Osteoblast (primary cell): ENCODE measurements at places on chromosomes 3 and 15. TPM values are rescaled to one million over a fixed set of nuclear protein-coding genes. Genes with fewer than 3 reads are reported as not detected.
A peak's percentile ranks its signal among the peaks of the same experiment; 100 is the strongest.

The RLBP1 gene
- total RNA-seq: under 0.01 TPM in 2 replicates

The KLHL24 gene
- 142 and 174 TPM in 2 replicates for total RNA-seq

GRCh38 chr3:151107177-151107576 is 21.7 kb downstream of the MED12L start:
- no peak for DNase-seq
- no peaks in the 10 kb centered on the region for H3K36me3 ChIP-seq
- no peak overlapping the region for H3K27ac ChIP-seq
- peaks cover 21% of the 10 kb centered on the region for H3K27me3 ChIP-seq
- H3K4me3 ChIP-seq: no peak overlapping the region

DNA sequence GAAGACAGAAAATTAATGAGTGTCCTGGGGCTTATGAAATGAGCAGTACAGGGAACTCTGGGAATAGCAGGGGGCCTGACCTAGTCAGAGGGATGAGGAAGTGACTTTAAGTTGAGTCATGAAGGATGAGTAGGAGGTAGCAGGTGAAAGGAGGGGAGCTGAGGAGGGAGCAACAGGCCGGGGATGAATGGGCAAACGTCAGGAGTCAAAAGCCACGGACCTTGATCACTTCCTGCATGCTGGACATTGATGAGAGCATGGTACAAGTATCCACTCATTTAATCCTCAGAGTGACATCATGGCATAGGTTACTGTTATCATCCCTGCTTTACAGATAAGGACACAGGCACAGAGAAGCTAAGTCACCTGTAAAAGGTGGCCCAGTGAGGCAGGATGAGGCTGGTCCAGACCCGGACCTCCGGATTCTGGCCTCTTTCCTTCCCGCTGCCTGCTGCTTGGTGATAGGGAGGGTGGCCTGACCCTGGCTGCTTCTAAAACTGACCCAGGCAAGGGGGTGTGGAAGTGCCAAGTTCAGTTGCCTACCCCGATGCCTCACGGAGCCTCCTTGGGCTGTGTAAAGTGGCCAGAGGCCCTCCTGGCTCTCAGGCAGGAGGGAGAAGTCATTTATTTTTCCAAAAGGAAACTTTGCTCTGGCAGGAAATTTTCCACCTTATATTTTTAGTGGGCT is 7.6 kb downstream of the CORO2B start:
- no peak overlapping the region for H3K4me3 ChIP-seq
- no peaks in the 10 kb centered on the region for H3K27me3 ChIP-seq
- H3K27ac ChIP-seq: peak overlapping the region; percentile 53

- H3K27me3 ChIP-seq: no peaks in the 10 kb centered on the region
- H3K4me3 ChIP-seq: no peak overlapping the region
- no peak overlapping the region for H3K27ac ChIP-seq
- no peaks in the 10 kb centered on the region for H3K4me1 ChIP-seq
- DNase-seq: no peak
Observed at GRCh38 chr3:140068494-140069017, 133.6 kb downstream of the CLSTN2 start.

DNA sequence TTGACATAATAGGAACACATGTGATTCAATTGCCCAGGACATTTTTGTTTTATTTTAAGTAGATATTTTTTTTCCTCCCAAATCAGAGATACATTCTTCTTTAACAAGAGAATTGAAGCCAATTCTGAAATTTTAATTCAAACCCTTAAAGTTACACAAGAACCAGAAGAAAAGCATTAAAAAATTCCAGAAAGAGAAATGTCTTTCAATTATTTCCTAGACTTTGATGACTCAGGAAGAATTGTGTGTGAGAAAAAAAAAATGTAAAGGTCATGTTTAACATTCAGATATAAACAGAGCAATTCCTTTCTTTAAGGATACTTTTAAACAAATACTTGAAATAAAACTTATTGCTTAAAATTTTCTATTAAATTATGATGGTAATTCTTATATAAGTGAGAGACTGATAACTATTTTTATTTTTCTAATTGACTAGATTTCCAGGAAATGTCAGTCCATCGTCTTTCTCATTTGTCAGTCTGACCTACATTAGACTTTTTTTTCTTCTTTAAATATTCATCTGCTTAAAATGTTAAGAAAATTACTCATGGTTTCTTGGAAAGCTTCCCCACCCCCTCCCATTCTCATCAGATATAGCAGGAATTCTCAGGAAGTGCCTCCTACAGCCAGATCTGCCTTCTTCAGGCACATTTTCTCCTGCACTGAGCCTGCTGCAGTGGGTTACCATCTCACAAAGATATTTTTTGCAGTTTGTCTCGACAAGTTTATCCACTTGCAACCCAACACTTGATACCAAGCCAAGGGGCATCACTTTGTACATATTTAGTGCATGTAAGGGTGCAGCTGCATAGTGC is 261.8 kb upstream of the CBLB start:
- peaks cover 30% of the 10 kb centered on the region for H3K4me1 ChIP-seq
- no peaks in the 10 kb centered on the region for H3K27me3 ChIP-seq
- H3K36me3 ChIP-seq: no peaks in the 10 kb centered on the region
- peak overlapping the region; percentile 38 for H3K27ac ChIP-seq
- no peak overlapping the region for H3K4me3 ChIP-seq

DNA sequence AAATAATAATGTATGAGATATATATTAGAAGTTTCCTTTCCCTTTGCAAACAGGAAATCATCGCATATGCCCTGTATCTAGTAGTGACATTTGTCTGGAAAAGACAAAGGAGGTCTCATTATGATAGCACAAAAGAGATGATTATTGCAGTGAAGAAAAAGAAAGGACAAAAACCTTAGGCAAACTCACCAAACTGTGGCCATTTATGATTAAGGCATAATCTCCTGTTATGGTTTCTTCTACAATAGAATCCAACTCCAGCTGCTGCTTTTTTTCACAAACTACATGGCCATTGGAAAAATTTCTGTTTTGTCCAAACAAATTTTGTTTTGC is 218.2 kb downstream of the ATP8B4 start:
- no peaks in the 10 kb centered on the region for H3K36me3 ChIP-seq
- no peaks in the 10 kb centered on the region for H3K27me3 ChIP-seq
- DNase-seq: no peak

GRCh38 chr3:187587076-187587475 is 83.1 kb downstream of the SST start:
- H3K36me3 ChIP-seq: no peaks in the 10 kb centered on the region
- no peak overlapping the region for H3K4me3 ChIP-seq
- no peaks in the 10 kb centered on the region for H3K4me1 ChIP-seq
- no peak overlapping the region for H3K27ac ChIP-seq
- no peak for DNase-seq
- H3K27me3 ChIP-seq: no peaks in the 10 kb centered on the region

The FEZF2 gene
- not detected in 2 replicates for total RNA-seq

DNA sequence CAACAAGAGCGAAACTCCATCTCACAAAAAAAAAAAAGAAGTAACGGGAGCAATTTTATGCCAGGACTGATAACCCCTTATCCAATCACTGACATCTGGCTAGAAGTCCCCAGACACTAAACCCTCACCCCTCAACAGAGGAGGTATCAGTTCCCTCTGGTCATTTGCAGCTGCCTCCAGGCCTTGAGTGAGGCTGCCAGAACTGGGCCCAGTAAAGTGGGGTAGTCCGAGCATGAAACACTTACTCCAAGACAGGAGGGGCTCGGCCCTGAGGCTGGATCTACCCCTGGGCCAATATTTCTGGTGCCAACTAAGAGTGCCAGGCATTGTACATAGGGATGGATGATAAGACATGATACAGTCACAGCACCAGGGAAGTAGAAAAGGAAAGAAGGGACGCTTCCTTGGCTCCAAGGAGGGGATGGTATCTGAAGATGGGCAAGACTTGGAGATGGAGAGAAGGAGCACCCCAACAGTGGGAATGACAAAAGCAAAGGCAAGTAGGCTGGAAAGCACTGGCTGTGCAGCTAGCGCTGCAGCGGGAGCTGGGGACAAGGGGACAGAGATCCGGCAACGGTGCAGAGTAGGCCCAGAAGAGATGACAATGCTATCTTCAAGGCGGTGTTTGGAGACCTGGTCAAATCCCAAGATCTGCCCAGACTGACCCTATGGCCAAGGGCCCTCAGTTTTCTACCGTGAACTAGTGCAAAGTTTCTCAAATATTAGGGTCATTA is 2.2 kb downstream of the XXYLT1 start:
- no peaks in the 10 kb centered on the region for H3K27me3 ChIP-seq
- no peak overlapping the region for H3K4me3 ChIP-seq
- DNase-seq: no peak
- peaks cover 3% of the 10 kb centered on the region for H3K36me3 ChIP-seq
- no peak overlapping the region for H3K27ac ChIP-seq

GRCh38 chr3:27174530-27174929 is 194.7 kb downstream of the NEK10 start:
- H3K27me3 ChIP-seq: no peaks in the 10 kb centered on the region
- no peak overlapping the region for H3K4me3 ChIP-seq
- H3K4me1 ChIP-seq: no peaks in the 10 kb centered on the region
- peaks cover 4% of the 10 kb centered on the region for H3K36me3 ChIP-seq
- DNase-seq: no peak

- H3K36me3 ChIP-seq: no peaks in the 10 kb centered on the region
- H3K4me1 ChIP-seq: no peaks in the 10 kb centered on the region
- H3K27ac ChIP-seq: no peak overlapping the region
- H3K4me3 ChIP-seq: peak overlapping the region; percentile 33
- no peaks in the 10 kb centered on the region for H3K27me3 ChIP-seq
- DNase-seq: no peak
Observed at GRCh38 chr3:63228677-63229076, 49.4 kb upstream of the SYNPR start.

- no peaks in the 10 kb centered on the region for H3K36me3 ChIP-seq
- no peak for DNase-seq
- H3K4me3 ChIP-seq: no peak overlapping the region
- H3K4me1 ChIP-seq: no peaks in the 10 kb centered on the region
- no peak overlapping the region for H3K27ac ChIP-seq
Observed at GRCh38 chr15:60720493-60721256, 241.7 kb upstream of the ICE2 start.
